SJSA1 (cell line): ENCODE measurements at places on chromosomes 7 and 10.
A peak's percentile ranks its signal among the peaks of the same experiment; 100 is the strongest.

- DNase-seq, result no peak
Observed at GRCh38 chr10:103544657-103545310, 51.3 kb downstream of the NEURL1 start.

- no peak for DNase-seq
Observed at GRCh38 chr7:86574006-86574405, 69.7 kb upstream of the GRM3 start.

GRCh38 chr7:156865493-156865892 lies 27.5 kb downstream of the LMBR1 start:
- DNase-seq, result no peak

GRCh38 chr7:121541457-121541856 lies 145.3 kb upstream of the FAM3C start:
- no peak for DNase-seq

DNA sequence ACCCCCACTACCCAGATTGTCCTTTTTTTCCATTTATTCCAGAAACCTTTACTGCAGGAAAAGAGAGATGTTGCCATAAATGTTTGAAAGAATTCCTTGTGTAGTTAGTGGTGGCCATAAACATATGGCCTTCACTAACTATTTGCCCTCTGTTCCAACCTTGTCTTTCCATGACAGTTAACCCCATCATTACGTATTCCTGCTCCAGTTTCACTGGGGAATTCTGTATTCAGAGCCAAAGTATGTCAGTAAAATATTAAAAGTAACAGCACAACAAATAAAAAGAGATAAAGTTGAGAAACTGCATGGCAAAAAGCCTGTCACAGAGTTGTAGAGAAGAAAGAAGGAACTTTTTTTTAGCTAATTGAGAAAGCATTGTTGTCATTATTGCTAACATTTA lies 261.3 kb downstream of the BICC1 start:
- no peak for DNase-seq

DNA sequence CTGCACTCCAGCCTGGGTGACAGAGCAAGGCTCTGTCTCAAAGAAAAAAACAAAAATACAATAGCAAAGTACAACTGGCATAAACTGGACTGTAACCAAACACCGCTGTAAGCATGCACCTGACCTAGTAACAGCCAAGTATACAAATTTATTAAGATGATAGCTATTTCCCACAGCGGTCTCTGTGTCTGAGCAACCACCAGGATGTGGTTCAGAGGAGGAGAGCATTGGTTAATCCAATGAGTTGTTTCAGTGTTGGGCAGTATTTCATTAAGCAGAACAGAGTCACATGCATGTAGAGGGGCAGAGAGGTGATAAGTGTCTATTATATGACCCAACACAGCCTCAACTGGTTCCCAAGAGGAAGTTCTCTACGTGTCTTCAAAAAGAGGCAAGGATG lies 4.0 kb downstream of the SLC16A12 start:
- DNase-seq, result no peak

GRCh38 chr7:96300986-96301385 lies 20.9 kb downstream of the SLC25A13 start:
- no peak for DNase-seq

GRCh38 chr10:21314111-21314626 lies 211.3 kb downstream of the SKIDA1 start:
- DNase-seq, result peak; percentile 57

GRCh38 chr10:61882621-61883370 lies 18.7 kb upstream of the ARID5B start:
- no peak for DNase-seq

- no peak for DNase-seq
Observed at GRCh38 chr10:103765981-103766380, 89.4 kb downstream of the SH3PXD2A start.

DNA sequence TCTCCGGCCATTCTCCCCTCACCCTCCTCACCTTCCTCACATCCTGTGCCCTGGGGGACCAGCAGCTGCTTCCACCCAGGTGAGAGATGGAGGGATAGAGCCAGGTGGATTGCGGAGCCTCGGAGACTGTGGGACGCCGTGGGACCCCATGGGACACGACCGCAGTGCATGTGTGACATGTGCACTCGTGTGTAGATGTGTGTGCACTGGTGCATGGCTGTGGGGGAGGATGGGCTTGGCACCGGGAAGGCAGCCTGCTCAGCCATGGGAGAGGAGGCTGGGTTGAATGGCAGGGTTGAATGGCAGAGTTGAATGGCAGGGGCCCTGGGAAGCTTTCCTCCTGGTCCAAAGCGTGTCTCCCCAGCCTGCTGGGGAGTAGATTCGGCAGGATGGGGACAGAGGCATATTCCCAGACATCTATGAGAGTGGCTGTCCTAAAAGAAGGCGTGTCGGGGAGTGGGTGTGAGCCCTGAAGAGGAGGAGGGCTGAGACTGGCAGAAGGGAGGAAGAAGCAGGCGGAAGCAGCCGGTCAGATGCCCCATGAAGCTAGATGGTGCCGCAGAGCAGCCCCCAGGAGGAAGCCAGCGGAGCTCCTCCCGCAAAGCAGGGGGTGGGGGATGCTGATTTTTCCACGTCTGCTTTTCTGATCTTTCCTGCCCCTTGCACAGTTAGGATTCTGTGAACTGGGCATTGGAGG lies 815 bp downstream of the GIMAP8 start:
- DNase-seq, result no peak

DNA sequence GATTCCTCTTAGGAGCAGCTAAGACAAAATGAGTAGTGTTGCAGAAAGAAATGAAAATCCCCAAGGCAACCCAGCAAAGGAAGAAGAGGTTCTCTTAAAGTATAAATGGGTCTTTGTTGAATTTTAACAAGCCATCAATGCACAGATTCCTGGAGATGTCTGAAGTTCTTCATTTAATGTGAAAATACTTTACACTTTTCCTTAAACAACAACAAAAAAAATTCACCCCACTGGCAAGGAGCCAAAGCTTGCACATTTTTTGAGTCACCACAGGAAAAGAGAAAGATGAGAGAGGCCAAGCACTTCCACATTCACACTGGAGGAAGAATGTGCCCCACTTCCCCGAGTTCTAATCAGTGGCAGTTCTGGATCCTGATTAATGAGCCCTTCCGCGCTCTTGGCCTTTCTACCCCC lies 286.4 kb upstream of the MEOX2 start:
- no peak for DNase-seq

- DNase-seq, result no peak
Observed at GRCh38 chr7:83130191-83130590, 32.5 kb downstream of the PCLO start.

DNA sequence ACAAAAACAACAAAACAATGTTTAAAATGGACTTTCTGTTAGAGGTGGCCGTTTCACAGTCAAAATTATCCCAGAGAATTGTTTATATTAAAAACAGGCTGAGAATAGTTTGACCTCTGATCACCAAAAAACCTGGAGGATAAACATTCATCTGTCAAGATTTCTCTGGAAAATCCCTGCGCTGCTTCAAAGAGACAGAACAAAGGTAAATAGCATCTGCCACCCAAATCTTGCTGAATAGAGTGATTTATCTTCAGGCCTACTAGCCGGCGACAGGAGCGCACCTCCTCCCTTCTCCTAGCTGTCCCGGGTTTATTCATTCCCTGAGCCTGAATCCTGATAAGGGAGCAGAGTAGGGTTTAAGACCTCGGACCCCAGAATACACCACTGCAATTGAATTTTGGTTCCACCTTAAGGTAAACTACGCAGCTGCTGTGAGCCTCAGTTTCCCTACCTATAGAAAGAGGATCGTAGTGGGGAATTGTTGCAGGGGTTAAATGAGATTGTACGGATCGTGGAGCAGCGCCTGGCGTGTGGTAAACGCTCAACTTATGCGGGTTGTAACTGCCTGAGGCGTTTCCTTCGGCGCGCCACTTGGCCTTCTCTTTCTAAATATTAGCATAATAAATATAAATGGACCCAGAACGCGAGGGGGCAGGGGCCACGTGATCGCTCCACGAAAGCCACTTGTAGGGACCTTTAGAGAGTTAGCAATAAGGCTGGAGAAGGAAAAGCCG lies 498 bp upstream of the ST7 start:
- DNase-seq, result peak; percentile 64

- DNase-seq, result no peak
Observed at GRCh38 chr7:26052706-26053105, 99.3 kb upstream of the NFE2L3 start.

- no peak for DNase-seq
Observed at GRCh38 chr7:153422291-153423209, 629.6 kb upstream of the DPP6 start.

GRCh38 chr10:124280916-124281315 lies 137.8 kb downstream of the OAT start:
- no peak for DNase-seq

- peak; percentile 49 for DNase-seq
Observed at GRCh38 chr10:22988581-22989360, 60.9 kb downstream of the ARMC3 start.

- peak; percentile 26 for DNase-seq
Observed at GRCh38 chr10:34249634-34250033, 565.5 kb downstream of the PARD3 start.

DNA sequence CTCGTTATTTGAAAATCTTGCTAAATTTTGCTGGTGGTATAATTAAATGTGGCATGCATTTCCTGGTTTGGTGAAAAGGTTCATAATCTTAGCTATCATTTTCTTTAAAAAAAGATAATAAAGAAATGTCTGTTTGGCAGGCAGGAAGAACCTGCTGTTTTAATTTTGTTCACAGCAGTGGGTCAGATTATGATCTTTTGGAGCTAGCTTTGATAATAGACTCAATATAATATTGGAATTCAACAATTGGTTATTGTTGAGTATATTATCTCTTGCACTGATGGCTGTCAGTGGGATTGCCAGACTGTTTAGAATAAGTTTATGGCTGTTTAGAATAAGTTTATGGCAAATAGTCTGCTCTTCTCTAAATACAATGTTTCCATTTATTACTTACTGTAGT lies 35.1 kb downstream of the MXI1 start:
- no peak for DNase-seq

DNA sequence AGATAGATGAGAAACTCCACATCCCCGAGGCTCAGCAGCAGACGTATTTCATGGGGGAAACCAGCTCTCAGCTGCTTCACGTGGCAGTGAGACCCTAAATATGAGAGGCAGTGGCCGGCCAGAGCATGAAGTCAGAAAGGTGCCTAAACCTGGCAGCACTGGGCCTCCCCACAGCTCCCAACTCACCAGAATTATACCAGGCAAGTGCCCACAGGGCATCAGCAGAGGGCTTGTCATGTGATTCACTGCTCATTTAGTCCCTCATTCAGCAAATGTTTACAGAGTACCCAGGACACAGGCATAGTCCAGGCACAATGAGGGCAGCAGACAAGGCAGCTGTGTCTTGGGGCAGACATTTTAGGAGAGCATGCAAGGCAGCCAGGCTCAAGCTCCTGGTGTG lies 212.6 kb downstream of the PTPRN2 start:
- DNase-seq, result no peak

- DNase-seq, result no peak
Observed at GRCh38 chr10:50416881-50417280, 165.6 kb upstream of the ASAH2 start.

GRCh38 chr7:82051601-82052000 lies 281.8 kb upstream of the HGF start:
- no peak for DNase-seq

DNA sequence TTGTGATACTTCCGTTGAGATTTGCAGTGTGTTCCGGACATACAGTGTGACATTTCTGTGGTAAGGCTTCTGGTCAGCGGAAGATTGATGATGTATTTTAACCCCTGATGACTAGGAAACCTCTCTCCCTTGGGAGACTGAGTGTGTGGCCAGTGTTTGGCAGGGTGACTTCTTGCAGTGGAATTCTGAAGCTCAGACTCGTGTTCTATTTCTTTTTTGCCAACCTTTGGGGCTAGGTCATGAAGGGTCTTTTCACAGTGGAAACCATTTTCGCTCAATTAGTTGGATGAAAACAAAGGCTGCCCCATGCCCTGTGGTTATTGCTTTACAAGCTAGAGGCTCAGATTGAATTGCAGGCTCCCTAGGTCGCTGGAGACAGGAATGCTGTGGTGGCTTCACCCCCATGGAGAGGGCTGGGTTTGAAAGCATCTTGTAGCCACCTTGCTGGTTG lies 288.9 kb downstream of the BBS9 start:
- no peak for DNase-seq

- DNase-seq, result peak; percentile 70
Observed at GRCh38 chr7:24572997-24573553, at the start of gene PALS2. Gene PALS2, plus strand, starts transcription at chr7:24573452. Its CDS starts 50,216 bp downstream, at chr7:24623668.

- peak; percentile 50 for DNase-seq
Observed at GRCh38 chr7:135666156-135666555, 3.8 kb downstream of the STMP1 start.

DNA sequence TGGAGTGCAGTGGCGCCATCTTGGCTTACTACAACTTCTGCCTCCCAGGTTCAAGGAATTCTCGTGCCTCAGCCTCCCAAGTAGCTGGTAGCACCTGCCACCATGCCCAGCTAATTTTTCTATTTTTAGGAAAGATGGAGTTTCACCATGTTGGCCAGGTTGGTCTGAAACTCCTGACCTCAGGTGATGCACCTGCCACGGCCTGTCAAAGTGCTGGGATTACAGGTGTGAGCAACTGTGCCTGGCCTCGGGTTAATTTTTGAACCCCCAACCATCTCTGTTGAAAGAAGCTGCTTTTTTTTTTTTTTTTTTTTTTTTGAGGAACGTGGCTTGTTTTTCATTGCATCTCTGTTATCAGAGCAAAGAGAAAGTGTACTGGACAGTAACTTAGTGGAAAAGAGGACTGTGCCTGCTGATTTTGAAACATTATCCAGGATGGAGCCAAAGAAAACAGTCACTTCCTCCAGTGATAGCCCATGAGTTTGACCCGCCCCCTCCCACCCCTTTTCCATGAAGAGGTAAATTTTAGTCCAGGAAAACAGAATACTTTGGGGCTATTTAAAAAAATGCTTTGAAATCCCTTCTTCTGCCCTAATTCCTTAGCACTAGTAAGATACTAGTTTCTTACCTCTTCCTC lies 38.3 kb downstream of the WBP1L start:
- DNase-seq, result no peak

DNA sequence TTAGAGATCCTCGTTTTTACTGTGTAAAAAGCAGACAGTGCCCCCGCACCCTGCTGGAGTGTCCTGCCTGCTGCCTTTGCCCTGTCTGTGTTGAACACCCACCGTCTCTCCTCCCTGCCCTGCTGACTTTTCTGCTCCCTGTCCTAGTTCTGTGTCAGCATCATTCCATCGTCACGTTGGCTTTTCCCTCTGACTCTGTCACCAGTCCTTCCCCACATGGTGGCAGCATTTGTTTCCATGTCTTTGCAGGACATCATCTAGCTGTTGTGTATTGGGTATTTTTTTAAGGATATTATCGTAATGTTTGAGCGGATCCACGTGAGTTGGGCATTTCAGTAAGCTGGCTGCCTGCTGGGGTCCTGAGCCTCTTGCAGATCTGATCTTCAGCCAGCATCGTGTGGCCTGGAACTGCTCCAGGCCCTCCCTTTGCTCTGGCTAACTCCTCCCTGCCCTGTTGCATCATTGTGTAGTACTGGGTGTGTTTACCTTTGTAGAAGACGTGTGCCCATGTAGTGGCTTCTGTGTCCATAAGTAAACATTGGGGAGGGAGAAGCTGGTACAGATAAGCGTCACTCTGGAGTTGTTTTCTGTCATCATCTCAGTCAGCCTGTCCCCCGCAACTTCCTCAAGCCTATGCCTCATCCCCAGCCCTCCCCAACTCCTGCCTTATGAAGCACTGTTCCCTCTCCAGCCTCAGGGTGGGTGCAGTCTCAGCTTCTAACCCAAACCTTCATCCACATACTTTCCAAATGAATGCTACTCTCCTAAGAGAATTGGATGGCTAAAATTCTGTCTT lies 44.3 kb downstream of the TRRAP start:
- no peak for DNase-seq
